Vagina (tissue), 2 donors: ENCODE measurements at places on chromosomes 3 and 15. TPM values are rescaled to one million over a fixed set of nuclear protein-coding genes. Genes with fewer than 3 reads are reported as not detected.

Gene SUSD5
- 0.98 TPM for total RNA-seq

GRCh38 chr15:42721016-42721415, 15.9 kb downstream of the CDAN1 start:
- DNase-seq = no peak

Gene ZNF660
- 0.98 TPM for total RNA-seq

GRCh38 chr3:101676216-101676764, 642 bp downstream of the ZBTB11 start:
- DNase-seq = peak; percentile 94

Gene TNFAIP8L3
- 21.9 TPM for total RNA-seq

Gene EPB42
- total RNA-seq = not detected

DNA sequence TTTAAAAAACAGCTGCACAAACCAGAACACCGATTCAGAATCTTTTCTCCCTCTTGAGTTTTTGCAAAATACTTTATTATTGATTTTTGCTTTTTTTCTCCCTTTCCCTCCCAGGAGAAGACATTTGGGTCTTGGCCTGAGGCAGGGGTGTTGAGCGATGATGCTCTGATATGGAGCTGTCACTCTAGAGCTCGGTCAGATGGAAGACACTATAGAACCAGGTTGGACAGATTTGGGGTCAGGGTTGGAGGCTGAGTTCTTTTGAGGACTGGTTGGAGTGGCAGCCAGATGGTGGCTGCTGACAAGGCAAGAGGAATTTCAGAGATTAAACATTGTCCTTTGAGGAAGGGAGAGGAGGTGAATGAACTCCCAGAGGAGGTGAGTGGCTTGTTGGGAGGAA, 16.9 kb downstream of the CDAN1 start:
- DNase-seq = no peak

Gene FAM43A
- total RNA-seq = 20.4 TPM

DNA sequence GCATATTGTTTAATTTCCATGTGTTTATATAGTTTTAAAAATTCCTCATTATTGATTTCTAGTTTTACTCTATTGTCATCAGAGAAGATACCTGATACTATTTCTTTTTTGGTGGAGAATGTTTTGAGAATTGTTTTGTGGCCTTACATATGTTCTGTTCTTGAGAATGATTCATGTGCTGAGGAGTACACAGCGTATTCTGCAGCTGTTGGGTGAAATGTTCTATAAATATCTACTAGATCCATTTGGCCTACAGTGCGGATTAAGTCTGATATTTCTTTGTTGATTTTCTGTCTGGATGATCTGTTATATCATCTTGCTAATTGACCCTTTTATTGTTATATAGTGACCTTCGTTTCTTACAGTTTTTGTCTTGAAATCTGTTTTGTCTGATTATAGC, 109.7 kb downstream of the UBE2E2 start:
- no peak for DNase-seq

Gene CIDEC
- 51.3 TPM for total RNA-seq

DNA sequence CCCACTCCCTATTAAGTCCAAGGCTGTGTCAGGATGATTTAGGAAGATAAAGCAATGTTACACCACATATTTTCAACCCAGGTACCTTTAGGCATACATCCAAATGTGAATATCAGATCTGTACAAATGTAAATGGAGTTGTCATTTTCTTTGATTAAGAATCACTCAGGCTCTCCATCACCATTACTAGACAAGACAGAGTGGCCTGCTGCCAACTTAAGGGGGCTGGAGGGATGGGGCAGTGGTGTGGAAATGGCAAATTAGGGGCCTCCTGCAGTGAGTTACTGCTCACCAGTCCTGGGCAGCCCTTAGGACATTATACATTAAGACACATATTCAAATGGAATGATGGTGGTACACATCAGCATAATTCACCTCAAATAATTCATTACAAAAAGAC, 211.0 kb downstream of the TNIK start:
- DNase-seq = no peak

Gene TRH
- total RNA-seq = 1.2 TPM

DNA sequence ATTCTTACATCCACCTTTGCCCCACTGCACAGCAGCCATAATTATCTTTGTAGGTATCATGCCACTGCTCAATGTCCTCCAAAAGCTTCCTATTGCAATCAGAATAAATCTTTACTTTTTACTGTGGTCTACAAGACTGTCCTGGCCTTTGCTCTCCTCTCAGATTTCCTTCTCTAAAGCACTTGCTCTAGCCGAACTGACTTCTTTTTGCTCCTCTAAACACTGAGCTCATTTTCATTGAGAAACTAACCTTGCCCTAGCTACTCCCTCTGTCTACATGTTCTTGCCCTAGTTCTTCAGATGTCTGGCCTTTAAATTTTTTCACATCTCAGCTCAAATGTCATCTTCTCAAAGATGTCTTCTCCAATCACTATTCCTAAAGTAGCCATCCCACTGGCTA, 342.8 kb downstream of the TBC1D5 start:
- no peak for DNase-seq

DNA sequence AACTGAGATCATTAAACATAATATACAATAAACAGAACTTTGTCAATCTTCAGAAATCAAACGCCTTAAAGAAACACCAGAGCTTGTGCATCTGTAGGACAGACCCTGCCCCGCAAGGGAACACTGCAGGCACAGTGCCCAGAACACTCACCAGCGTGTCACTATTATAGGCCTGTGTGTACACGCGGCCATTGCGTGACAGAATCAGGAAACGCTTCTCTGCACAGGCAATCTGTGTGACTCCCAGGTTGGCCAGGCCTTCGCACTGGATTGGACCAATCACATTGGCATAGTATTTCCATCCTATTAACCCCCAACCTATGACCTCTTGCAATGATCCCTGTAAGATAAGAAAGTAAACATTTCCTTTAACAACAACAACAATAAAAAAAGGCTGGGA, 52.9 kb downstream of the HERC2 start:
- DNase-seq = no peak
